Right ventricle myocardium inferior (tissue), 1 donor: ENCODE measurements at places on chromosomes 3 and 15.
A peak's percentile ranks its signal among the peaks of the same experiment; 100 is the strongest.

DNA sequence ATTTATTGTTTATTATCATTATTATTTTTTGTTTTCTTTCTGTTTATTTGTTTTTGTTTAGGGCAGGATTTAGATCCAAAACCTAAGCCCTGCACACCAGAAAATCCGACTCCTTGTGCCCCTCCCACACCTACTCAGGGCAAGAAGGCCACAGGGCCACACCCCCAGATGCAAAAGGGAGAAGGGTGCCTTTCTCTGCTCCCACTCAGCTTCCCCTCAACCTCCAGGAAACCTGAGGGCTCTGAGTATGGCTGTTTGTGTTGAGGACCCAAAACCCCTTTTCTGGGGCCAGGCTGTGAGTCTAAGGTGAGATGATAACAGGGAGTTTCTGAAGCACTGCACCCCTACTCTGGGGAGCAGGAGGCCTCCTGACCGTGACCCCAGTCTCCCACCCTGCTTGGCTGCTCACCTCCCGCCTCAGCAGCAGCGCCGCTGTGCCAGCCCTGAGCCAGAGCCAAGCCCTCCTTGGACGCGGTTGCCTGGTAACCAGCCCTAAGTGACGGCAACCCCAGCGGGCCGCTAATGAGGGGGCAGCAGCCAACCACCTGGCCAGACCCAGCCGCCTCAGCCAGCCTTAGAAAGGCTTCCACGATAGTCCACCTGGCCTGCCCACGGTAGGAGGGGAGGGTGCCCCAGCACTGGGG is 6.4 kb upstream of the C15orf39 start:
- peak; percentile 76 for DNase-seq

DNA sequence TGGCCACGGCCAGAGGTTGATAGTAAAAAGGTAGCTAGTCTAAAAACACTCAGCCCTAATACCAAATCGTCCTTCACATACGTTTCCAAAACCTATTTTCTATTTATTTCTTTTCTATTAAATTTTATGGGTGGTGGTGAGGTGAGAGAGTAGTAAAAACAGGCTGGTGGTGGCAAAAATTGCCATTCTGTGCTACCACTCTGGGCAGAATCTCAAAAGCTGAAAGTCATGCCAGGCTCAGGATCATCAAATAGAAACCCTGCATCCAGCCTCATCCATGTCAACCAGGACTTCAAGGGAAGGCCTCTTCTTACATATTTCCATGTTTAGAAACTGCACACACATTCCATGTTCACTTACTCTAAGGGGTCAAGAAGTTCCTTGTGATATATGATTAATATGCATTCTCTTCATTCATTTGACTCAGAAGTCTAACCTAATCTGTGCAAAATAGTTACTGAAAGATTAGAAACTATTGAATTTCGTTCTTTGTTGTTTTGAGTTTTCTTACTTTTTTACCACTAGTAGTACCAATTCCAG is 153.1 kb downstream of the TNIK start:
- no peak for DNase-seq

GRCh38 chr3:57961177-57961827 is 46.9 kb upstream of the FLNB start:
- no peak for DNase-seq

DNA sequence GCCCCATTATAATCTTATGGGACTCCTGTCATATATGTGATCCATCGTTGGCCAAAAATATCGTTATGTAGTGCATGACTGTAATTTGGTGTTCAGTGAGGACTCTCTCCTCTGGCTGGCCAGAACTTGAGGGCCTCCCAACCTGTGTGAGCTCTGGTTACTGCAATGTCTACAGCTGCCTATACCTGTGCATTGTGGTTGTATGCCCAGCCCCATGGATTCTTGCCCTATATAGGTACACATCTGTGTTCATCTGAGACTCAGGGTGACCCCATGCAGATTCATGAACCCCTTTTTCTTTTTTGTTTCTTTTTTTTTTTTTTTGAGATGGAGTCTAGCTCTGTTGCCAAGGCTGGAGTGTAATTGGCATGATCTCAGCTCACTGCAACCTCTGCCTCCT is 32.6 kb upstream of the KLF13 start:
- no peak for DNase-seq

DNA sequence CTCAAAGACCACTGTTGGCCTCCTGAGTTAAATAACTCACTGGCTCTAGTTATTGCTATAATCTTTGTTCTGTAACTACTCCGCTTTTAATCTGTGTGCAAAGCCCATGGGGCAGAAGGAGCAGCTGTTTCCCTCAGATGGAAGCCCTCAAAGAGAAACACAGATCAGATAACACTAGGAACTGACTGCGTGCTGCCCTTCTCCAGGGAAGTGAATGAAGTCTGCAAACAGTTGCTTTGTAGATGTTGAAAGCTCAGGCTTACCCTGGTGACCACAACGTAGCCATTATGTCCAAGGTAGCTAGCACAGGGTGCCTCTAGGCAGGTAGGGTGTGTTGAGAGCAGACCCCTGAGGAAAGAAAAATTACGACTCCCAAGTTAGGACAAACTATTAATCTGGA is 152.3 kb upstream of the STAC start:
- no peak for DNase-seq
